ENCODE measurements at places on chromosomes 13 and 19. TPM values are rescaled to one million over a fixed set of nuclear protein-coding genes. Genes with fewer than 3 reads are reported as not detected.

The GRIN2D gene
- total RNA-seq, result 0.73 TPM

The QPCTL gene
- total RNA-seq, result 5.2 TPM

- no peak for DNase-seq
- H3K4me3 ChIP-seq, result no peak overlapping the region
- no peaks in the 10 kb centered on the region for H3K36me3 ChIP-seq
Measured at GRCh38 chr19:964761-965694, 19.1 kb upstream of the WDR18 start.

- no peaks in the 10 kb centered on the region for H3K4me1 ChIP-seq
- no peaks in the 10 kb centered on the region for H3K36me3 ChIP-seq
- DNase-seq, result no peak
- no peak overlapping the region for H3K4me3 ChIP-seq
Measured at GRCh38 chr13:111668451-111668850, 348.0 kb downstream of the TEX29 start.

GRCh38 chr19:38745316-38745715, 1.0 kb upstream of the CAPN12 start:
- H3K27ac ChIP-seq, result no peak overlapping the region
- H3K4me1 ChIP-seq, result no peaks in the 10 kb centered on the region
- DNase-seq, result no peak
- H3K36me3 ChIP-seq, result no peaks in the 10 kb centered on the region
- no peaks in the 10 kb centered on the region for H3K27me3 ChIP-seq

DNA sequence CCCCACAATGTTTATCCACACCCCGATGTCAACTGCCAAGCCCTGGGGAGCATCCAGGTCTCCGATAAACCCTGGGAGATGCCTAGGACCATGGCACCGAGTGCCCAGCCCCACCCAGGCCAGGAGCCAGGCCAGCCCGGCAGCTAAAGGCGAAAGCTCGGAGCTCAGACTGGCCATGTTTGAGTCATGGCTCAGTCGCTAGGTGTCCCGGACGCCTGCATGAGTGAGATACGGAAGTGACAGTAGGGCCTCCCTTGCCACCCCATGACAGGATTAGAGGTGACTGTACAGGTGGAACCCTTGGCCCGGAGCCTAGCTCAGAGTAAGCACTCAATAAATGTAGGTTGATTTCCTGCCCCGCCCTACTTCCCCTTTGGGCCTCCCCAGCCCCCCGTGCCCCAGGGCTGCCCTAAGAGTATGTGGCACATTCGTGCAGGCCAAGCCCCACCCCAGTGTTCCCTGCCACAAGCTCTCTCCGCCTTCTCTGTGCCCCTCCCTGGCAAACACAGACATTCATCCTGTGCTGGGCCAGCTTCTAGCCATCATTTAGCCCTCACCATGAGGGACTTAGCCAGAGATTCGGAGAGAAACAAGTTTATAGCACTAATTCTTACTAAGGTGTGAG, 5.8 kb upstream of the TPM4 start:
- H3K36me3 ChIP-seq, result no peaks in the 10 kb centered on the region
- peaks cover 8% of the 10 kb centered on the region for H3K4me1 ChIP-seq
- no peaks in the 10 kb centered on the region for H3K27me3 ChIP-seq
- peak overlapping the region; percentile 100 for H3K27ac ChIP-seq

DNA sequence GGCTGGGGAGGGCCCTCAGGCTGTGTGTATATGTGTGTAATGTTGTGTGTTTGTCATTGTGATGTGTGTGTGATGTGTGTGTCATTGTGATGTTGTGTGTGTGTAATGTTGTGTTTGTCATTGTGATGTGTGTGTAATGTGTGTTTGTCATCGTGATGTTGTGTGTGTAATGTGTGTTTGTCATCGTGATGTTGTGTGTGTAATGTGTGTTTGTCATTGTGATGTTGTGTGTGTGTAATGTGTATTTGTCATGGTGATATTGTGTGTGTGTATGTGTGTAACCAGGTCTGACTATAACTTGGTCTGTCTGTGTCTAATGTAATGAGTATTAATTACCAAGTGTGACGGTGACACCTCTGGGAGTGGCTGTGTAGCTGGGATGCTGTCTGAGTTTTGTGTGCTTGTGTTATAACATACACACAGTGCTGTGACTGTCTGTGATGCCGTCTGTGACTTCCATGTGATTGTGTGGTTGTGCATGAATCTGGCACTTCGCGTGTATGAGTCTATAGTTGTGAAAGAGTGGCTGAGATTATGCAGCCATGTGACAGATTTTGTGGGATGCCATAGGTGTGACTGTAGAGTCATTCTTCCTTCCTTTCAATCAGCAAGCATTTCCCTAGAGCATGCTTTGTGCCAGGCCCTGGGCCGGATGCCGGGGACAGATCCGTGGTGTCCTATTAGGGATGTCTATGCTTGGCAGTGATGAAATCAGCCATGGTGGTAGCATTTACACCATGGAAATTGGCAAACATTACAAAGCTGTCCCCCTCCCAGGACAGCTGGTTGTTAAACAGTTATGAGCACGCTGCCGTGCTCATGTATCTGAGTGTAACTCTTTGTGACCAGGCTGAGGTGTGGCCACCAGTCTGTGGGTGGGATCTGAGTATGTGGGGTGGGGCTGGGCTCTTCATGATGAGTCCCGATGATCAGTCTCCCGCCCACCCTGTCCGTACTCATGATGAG, 6.4 kb downstream of the TNFSF14 start:
- no peaks in the 10 kb centered on the region for H3K36me3 ChIP-seq
- H3K27ac ChIP-seq, result no peak overlapping the region
- no peaks in the 10 kb centered on the region for H3K4me1 ChIP-seq
- DNase-seq, result no peak
